Kidney (tissue), 22 donors: ENCODE measurements at places on chromosomes 7 and 10.

GRCh38 chr7:2564970-2565540 lies 6.3 kb downstream of the IQCE start:
- DNase-seq, result no peak

- DNase-seq, result no peak
Measured at GRCh38 chr10:75028748-75029147, 82.7 kb upstream of the SAMD8 start.

GRCh38 chr7:65285906-65286864 lies 87.5 kb upstream of the ZNF92 start:
- DNase-seq, result no peak

GRCh38 chr10:71782221-71782916 lies 9.0 kb upstream of the VSIR start:
- DNase-seq, result no peak

- DNase-seq, result no peak
Measured at GRCh38 chr7:45898222-45898621, 9.9 kb downstream of the IGFBP1 start.

GRCh38 chr10:120749072-120749471 lies 102.1 kb upstream of the WDR11 start:
- no peak for DNase-seq

GRCh38 chr10:130550952-130551674 lies 414.9 kb downstream of the GLRX3 start:
- no peak for DNase-seq

DNA sequence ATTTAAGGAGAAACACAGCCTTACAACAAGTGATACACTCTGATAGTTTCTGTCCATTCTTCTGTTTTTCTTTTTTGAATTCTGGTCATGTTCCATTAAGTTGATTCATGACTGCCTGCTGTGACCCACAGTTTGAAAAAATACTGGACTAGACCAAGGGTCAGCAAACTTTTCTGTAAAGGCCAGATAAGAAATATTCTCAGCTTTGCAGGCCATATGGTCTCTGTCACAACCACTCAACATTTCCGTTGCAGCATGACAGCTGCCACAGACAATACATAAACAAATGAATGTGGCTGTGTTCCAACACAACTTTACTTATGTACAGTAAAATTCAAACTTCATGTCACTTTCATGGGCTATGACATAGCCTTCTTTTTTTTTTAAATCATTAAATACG lies 156.7 kb downstream of the PLXNA4 start:
- DNase-seq, result peak; percentile 83

DNA sequence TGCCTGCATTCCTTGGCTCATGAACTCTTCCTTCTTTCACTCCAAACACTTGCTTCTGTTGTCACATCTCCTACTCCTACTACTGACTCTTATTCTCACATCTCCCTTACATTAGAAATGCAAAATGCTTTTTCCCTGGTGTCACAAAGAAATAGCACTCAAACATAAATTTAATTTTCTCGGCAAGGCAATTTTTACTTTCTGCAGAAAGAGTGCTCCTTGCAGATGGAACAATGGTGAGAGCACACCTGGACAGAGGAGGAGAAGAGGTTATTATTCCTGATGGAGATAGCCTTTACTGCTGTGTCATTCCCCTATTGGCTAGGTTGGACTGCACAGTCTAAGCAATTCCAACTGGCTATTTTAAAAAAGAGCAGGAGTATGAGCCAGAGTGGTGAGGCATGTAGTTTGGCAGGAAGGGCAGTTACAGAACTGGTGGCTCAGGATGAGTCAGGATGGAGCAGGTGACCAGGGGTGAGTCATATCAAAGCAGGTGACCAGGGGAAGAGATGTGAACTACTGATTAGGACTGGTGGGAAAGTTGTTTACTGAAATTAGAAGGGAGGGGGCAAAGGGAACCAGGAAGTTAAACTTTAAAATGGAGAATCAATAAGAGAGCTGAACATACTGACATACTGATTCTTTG lies 52.9 kb downstream of the CYP2C9 start:
- no peak for DNase-seq

GRCh38 chr7:27553273-27553672 lies 109.4 kb downstream of the HIBADH start:
- no peak for DNase-seq

DNA sequence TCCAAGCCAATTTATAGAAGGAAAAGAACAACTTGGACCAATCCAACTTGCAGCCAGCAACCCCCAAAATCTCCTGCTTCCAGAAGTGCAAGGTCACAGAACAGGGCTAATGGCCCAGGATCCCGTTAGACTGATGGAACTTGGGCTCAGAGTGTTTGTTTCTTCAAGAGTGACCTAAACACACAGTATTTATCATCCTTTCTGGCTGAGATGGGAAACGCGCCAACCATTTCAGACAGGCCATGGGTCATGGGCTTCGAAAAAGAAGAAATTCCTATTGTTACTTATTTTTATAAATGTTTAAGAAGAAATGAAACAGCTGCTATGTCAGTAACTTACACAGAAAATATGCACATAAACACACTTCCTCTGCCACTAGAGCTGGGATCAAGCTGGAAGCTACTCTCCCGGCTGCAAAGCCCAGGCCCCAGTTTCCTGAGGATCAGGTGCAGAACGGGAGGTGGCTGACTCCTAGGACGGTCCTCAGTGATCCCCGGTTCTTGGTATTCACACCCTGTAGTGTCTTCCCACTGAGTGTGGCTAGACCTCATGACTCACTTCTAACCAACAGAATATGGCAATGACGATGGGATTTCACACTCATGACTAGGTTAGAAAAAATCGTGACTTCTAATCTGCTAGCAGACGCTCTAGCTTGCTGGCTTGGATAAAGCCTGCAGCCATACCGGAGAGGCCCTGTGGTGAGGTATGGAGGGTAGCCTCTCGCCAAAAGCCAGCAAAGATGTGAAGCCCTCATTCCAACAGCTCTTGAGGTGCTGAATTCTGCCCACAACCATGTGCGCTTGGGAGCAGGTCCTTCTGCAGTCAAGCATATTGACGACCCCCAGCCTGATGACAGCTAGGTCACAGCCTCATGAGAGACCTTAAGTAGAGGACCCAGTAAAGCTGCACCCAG lies 60.2 kb downstream of the CHST15 start:
- DNase-seq, result peak; percentile 69

- DNase-seq, result no peak
Measured at GRCh38 chr10:91316486-91316885, 93.7 kb upstream of the HECTD2 start.

DNA sequence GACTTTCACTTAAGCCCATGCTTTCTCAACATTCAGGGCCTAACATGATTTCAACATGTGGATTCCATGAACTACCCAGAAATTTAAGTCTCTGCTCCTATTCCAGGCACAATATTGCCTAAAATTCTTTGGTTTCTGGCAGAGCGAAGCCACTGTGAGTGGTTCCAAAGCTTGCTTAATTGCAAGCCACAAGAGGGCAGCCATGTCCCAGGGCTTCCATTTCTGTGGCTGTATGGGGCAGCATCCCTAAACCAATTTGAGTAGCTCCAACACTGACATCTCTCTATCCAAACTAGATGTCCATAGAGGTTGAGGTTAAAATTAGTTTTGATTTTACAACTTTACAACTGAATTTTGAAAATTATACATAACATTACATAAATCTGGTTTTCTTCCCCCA lies 56.3 kb upstream of the MDFIC start:
- peak; percentile 14 for DNase-seq

GRCh38 chr10:91049296-91049987 lies 128.6 kb upstream of the ANKRD1 start:
- DNase-seq, result no peak

- no peak for DNase-seq
Measured at GRCh38 chr10:29280488-29280840, 8.4 kb upstream of the LYZL1 start.

GRCh38 chr10:121437596-121437995 lies 160.6 kb downstream of the FGFR2 start:
- DNase-seq, result no peak

- DNase-seq, result no peak
Measured at GRCh38 chr10:63423494-63423893, 42.3 kb downstream of the JMJD1C start.

DNA sequence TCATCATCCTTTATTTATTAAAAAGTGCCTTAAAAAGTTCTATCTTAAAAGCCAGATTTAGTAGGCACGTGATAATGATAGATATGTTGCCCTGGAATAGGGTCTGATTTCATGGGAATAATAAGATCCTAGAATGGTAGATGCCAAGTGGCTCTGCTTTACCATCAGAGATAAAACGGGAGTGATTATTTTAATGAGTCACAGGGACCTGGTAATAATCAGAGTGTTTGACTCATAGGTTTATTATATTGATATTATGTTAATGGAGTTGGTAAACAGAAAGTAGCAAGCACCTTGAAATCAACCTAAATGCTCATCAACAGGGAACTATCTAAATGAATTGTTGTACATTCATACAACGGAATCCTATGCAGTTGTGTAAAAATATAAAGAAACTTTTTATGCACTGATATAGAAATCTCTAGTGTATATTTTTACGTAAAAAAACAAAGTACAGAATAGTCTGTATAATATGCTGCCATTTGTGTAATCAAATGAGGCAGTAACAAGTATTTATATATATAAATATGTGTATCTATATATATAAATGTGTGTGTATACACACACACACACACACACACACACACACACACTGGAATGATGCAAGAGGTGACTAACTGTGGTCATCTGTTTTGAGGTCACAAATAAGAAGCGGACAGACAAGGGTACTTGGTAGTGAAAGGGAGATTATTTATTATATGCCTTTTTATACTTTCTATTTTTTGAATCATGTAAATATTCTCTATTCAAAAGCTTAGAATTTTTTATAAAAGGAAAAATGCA lies 78.6 kb upstream of the DYNC1I1 start:
- no peak for DNase-seq

GRCh38 chr7:57300747-57301146 lies 149.2 kb upstream of the ZNF716 start:
- no peak for DNase-seq

DNA sequence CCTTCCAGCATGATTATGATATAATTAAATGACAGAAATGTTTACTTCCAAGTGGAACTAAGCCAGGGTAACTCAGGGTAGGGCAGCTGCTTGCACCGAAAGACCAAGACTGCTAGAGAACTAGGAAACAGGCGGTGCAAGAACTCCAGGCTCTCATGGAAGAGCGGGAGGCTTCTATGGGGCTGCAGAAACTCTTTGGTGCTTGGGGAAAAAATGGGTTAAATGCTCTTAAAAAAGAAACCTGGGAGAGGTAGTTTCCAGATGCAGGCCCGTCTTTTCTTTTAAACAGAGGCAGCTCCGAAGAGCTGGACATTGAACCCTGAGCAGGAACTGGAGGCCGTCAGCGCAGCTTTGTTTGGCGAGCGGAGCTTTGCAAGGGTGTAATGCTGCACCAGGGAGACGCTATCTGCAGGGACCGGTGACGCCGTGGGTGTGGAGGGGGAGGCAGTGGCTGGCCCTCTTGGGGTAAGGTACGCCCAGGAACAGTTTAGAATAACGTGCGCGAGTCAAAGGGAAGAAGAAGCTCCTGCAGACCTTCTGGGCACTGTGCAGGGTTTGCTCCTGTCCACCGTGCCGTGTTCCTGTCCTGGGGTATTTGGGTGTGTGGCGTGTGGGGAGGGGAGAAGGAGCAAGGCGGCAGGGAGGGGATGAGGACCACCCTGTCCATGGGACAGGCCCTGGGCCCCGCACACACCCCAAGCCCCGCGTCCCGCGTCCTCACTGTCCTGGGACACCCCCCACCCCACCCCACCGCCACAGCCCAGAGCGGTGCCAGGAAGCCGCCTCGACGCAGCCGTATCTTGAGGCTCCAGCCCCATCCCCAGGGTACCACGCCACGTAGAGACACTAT lies 59.0 kb downstream of the EGFR start:
- no peak for DNase-seq

GRCh38 chr7:37429435-37429791 lies 19.3 kb downstream of the ELMO1 start:
- DNase-seq, result no peak

GRCh38 chr7:69906283-69906995 lies 308.2 kb downstream of the AUTS2 start:
- no peak for DNase-seq

GRCh38 chr10:36789974-36790373 lies 335.4 kb upstream of the ANKRD30A start:
- DNase-seq, result no peak

GRCh38 chr7:148296994-148297644 lies 293.4 kb upstream of the C7orf33 start:
- DNase-seq, result no peak

DNA sequence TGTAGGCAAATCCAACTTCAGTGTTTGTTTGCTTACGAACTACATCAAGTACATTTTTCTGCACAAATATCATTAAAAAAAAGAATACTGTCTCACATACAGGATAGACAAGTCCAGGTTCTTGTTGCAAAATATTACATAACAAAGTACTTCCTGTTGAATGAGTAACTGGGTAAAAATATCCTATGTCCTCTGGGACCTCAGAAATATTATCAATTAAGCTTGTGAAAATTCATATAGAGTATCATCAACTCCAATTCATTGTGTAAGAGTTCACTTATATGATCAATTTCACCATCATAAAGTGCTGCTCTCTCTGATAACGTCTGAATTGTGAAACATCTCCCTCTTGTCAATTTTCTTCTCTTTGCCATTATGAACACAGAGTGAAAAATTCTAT lies 22.6 kb downstream of the HERC4 start:
- DNase-seq, result no peak

- DNase-seq, result no peak
Measured at GRCh38 chr10:125035588-125036295, 93.8 kb downstream of the ZRANB1 start.

DNA sequence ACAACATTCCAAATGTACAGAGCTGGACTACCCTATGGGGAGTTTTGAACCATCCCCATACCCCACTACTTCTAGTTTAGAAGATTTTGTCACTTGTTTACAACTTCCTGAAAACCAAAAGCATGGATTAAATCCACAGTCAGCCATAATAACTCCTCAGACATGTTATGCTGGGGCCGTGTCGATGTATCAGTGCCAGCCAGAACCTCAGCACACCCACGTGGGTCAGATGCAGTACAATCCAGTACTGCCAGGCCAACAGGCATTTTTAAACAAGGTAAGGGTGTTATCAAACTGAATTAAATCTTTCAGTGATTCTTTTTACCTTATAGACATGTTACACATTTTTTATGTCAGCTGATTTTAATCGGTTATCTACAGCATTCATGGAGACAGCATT lies 41.5 kb downstream of the AHR start:
- no peak for DNase-seq

GRCh38 chr7:29281782-29282541 lies 87.4 kb downstream of the CHN2 start:
- peak; percentile 81 for DNase-seq
